ENCODE measurements at places on chromosomes 2 and 18.

DNA sequence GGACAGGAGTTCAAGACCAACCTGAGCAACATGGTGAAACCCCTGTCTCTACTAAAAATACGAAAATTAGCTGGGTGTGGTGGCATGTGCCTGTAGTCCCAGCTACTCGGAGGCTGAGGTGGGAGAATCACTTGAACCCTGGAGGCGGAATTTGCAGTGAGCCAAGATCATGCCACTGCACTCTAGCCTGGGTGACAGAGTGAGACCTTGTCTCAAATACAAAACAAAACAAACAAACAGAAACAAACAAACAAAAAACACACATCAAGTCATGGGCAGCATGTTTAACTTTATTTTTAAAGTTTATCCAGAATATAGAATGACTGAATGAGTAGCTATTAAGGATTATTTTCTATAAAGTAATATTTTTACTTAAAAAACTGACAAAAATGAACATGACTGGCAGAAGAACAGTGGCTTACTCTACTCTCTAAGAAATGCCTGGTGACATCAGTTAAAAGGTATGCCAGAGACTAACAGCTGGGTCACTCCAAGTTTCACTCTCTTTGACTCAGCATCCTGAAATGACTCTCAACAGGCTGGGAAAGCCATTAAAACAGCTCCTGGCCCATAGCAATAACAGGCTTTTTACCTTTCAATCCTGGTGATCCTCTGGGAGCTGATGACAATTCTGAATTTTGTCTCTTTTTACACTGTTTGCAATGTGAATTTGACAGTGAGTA lies 281.6 kb upstream of the STON1 start:
- no peak for DNase-seq

GRCh38 chr2:52571380-52572347 lies 1195.9 kb upstream of the CHAC2 start:
- DNase-seq, result no peak

GRCh38 chr2:115491186-115491793 lies 1048.8 kb downstream of the DPP10 start:
- no peak for DNase-seq

DNA sequence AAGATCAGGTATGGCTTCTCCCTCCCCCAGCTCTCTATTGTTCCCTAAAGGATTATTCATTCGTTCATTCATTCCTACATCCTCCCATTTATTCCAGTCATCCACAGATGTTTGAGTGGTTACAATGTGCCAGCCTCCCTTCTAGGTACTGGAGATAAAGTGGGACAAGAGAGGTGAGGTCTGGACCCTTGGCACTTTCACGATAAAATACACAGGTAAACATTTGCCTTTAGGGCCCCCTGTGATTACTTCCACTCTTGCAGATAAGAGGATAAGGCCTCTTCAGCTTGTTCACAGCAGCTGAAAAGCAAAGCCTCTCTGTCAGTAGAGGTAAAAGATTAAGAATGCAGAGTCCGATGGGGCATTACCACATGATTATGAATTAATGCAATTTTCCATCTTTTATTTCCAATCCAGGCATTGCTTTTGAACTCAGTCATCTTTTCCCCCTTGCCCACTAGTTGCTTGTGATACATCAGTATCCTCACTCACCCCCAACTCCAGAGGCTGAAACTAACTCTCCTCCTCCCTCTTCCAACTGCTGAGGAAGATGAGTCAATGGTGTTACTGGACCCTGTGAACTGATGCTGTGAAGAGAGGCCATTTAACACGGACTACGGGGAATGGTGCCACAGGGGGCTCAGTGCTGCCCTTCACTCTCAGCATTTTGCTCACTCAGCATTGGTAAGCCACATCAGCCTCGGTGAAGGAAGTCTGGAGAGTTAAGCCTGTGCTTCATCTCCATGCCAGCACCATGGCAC lies 1.1 kb upstream of the DPP4 start:
- DNase-seq, result no peak

Measured in natural killer cell treated with Interleukin-12 subunit alpha and Interleukin-12 subunit beta and Interleukin-15 and Interleukin-18, amount 100 ng/mL, for 72 hours (primary cell).